Ecto neural progenitor cell (in vitro differentiated cells): ENCODE measurements at places on chromosomes 5 and 9.

DNA sequence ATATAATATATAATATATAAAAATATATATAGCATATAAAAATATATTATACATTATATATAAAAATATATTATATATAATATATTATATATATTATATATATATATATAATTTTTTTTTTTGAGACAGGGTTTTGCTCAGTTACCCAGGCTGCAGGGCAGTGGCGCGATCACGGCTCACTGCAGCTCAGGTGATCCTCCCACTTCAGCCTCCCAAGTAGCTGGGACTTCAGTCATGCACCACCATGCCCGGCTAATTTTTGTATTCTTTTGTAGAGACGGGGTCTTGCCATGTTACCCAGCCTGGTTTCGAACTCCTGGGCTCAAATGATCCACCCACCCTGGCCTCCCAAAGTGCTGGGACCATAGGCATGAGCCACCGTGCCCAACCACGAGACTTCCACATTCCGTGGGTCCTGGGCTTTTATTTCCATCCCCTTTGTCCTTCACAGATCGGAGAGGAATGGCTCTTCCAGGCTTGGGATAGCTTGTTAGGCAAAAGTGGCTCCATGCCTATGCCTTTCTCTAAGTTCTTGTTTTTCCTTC is 62.0 kb upstream of the IER5L start:
- no peak for DNase-seq

- no peak for DNase-seq
These were observed 287.7 kb downstream of the FER start for GRCh38 chr5:109035436-109035835.

DNA sequence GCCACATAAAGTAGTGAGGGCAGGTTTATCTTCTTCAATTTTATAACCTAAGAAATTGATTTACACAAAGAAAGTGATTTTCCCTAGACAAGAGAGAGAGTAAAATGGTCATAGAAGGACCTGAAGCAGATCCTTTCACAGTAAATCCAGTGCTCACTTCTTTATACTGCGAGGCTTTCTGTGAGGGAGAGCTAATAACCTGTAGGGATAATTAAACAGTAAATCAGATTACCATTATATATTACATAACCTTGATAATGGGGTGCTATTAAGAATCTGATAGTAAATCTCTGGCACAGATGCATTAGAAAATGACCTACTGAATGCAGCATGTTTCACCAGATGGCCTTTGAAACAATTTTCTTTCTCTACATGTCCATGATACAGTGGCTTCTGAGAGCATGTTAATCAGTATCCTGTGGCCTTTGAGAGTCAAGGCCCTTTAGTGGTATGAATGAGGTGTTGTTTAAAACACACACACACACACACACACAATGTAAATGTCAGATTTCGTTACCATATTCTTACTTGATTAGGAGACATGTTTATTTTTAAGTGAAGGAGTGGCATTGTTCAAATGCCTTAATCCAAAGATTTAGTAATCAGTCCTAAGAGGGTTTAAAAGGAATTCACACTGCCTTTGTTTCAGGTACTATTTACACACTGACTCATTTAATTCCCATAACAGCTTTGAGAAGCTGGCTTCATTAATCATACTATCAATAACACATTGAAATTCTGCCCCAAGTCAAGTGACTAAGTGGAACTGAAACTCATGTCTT is 124.7 kb downstream of the ALDH1A1 start:
- DNase-seq = no peak

- DNase-seq = no peak
These were observed 116.0 kb upstream of the LMX1B start for GRCh38 chr9:126497660-126498275.

GRCh38 chr5:23612701-23613100 is 105.3 kb downstream of the PRDM9 start:
- no peak for DNase-seq

- DNase-seq = no peak
These were observed 9.4 kb downstream of the TSC1 start for GRCh38 chr9:132935026-132935425.

DNA sequence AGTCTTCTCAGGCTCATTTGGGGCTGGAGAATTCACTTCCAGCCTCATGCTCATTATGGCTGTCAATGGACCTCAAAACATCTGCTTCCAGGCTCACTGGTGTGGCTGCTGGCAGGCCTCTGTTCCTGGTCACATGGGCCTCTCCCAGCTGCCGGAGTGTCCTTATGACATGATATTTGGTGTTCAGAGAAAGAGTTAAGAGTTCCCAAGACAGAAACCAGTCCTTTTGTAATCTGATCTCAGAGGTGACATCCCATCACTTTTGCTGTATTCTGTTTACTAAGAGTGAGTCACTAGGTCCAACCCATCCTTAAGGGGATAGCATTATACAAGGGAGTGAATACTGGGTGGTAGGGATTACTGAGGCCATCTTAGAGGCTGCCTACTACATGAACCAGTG is 104.6 kb downstream of the CACNA1B start:
- DNase-seq = peak; percentile 21

GRCh38 chr5:131548176-131548575 is 86.9 kb downstream of the RAPGEF6 start:
- DNase-seq = no peak

GRCh38 chr5:109173036-109173794 is 236.6 kb downstream of the PJA2 start:
- no peak for DNase-seq

DNA sequence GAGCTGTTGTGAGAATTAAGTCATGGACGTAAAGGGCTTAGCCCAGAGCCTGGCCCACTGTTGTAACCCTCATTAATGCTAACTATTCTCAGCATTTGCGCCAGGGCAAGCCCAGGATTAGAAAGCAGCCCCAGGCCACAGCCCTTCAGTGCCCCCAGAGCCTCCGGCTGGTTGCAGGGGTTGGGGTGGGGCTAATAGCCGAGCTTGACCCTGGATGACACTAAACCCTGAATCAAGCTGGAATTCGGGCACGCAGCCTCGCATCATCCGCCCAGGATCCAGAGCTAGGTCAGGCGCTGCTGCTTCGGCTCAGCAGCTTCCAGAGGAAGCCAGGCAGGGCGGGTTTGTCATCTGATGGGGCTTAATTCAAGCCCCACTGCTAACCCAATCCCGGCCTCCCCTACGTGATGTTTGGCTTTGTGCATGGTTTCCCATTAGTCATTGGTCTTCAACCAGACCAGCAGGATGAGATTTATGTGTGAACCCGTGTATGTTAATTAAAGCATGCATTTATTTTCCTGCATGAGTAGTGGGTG is 1.2 kb upstream of the MEGF9 start:
- DNase-seq = peak; percentile 79

DNA sequence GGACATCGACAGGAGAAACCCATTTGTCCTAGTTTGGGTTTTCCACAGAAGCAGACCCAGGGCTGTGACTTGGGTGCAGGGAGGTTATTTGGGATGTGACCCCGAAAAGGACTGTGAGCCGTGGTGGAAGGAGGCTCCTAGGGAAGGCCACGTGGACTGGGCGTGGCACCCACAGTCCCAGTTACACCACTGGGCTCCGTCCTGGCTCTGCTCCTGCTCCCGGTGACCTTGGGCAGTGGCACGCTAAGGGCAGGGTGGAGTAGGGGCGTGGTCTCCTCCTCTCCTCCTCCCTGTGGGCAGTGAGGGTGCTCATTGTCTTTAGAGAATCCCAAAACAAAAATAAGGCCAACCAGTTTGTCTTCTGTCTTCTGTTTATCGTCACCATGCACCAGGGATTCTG is 190.1 kb downstream of the GADD45G start:
- no peak for DNase-seq

DNA sequence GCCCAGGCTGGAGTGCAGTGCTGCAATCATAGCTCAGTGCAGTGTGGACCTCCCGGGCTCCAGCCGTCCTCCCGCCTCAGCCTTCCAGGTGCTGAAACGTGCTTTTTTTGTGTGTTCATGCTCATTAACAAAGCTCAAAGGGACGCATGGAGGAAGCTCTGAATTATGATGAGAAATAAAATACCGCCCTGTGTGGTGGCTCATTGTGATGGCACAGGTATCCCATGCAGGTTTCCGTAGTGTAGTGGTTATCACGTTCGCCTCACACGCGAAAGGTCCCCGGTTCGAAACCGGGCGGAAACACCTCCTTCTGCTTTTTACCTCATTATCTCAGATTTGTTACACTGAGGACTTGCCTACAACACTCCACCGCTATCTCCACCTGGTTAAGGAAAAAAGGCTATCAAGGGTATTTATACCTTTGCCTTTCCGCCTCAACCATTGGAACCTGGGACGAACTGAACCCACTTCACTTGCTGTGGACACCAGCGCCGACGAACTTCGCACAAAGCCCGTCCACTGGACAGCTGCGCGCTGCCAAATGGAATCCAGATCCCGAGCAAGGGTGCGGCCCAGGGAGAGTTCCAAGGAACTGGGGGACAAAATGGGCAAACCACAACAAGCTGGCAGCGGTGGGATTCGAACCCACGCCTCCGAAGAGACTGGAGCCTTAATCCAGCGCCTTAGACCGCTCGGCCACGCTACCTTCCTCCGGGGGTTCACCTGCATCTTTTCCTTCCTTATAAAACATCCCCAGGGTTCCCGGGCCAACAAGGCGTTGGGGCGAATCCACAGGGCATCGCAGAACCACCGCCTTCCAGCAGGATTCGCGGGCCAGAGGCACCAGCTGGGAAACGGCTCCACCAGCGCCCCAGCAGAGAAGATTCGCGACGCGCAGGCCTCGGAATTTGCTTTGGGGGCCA is 26.3 kb downstream of the OR2V2 start:
- peak; percentile 67 for DNase-seq

DNA sequence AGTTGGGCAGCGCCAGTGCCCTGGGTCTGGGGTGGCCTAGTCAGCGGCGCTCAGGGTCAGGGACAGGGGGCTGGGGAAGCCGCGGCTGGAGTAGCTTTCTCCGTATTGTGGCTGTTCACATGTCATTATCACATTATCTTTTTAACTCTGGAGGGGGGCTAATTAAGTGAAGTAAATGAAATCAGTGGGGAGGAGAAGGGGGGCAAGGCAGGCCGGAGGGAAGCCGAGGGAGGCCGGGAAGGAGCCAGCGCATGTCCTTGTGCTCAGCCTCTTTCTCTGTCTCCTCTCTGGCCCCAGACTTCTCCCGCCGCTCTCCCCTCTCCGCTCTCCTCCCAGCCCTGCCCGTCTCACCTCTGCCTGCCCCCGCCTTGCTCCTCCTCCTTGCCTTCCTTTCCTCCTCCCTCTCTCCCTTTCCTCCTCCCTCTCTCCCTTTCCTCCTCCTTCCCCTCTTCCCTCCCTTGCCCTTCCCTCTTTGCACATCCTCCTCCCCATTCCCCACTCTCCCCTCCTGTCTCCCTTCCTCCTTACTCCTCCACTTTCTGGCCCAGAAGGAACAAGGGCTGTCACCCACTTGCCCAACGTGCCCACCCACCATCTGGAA is 38.7 kb downstream of the ASS1 start:
- no peak for DNase-seq

GRCh38 chr5:75364571-75365280 is 27.7 kb downstream of the HMGCR start:
- no peak for DNase-seq

DNA sequence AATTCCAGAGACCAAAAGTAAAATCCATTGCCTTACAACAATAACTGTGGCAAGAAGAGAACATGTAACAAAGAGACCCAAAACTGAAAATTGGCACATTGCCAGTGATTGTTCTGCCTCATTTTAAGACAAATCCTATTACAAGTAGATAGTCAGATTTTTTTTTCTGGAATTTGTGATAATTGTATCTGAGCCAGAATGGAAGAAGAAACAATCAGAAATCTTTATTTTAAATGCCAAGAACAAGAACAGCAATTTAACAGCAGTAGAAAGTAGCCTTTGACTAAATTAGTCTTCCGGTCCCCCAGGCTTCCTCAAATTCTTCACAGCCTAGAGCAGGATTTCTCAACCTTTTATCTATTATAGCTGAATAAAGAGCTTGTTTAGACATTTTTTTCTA is 106.7 kb upstream of the PTPN3 start:
- DNase-seq = no peak

GRCh38 chr9:129834489-129835127 is 467 bp downstream of the C9orf78 start:
- no peak for DNase-seq

GRCh38 chr5:168088410-168089173 is 202.9 kb upstream of the WWC1 start:
- DNase-seq = no peak

- DNase-seq = no peak
These were observed 5.0 kb upstream of the EBF1 start for GRCh38 chr5:159104759-159105144.

DNA sequence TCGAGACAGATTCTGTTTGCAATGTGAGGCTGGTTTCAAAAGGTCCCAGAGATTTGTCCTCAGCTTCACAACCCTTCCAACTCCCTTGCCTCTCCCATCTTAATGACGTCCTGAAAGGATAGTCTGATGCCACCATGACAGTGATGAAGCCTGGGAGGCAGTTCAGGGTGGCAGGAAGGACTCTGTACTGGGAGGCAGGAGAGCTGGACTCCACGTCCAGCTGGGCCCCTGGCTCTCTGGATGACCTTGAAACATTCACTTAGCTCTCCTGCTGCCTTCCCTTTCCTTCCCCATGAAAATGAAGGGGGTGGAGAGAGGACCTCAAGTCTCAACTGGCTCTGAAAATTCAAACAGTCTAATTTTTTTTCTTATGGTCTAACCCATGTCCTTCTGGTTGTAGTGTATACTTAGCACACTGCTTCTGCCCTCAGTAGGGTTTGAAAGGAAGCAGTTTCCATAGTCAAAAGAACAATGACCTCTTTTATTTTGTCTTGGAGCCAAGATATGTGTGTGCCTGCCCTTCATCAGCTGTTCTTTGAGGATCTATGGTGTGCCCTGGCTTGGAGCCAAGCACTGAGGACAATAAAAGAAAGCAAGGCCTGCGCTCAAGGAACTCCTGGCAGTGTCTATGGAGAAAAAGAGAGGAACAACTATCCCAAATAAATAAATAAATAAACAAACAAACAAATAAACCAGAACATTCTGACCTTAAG is 188.3 kb downstream of the GRIA1 start:
- DNase-seq = no peak

GRCh38 chr9:79013715-79014610 is 557.8 kb upstream of the TLE4 start:
- no peak for DNase-seq

DNA sequence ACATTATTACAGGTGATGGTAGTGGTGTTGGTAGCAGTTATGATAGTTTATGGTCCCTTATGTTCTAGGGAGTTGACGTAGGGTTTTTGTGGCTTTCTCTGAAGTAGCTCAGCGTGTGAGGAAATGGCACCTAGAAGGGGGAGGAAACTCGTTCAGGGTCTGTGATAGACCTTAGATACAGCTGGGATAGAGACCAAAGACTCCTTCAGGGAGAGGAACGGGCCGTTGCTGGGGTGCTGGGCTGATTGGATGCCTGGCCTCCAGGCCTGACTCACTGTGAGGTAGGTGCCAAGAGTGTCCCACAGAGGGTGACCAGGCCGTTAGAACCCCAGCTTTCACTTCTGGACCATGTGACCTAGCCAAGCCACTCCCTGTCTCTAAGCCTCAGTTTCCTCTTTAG is 96.6 kb downstream of the DAB2IP start:
- no peak for DNase-seq
